ENCODE measurements at places on chromosomes 1 and 21.

DNA sequence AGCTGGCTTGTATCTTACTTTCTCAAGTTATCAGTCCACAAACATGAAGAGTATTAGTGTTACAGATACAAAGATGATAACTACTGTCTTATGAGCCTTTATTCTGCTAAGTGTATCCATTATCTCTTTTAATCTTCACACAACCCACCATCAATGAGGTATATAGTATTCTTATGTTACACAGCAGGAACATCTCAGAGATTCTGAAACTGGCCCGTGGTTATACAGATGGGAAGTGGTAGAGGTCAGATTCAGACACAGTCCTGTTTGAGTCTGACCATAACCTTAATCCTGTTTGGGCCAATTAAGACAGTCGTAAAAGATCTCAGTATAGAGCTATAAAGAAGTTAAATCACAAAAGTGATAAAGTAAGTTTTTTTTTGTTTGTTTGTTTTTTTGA lies 5.1 kb upstream of the TMEM269 start:
- no peak for DNase-seq

DNA sequence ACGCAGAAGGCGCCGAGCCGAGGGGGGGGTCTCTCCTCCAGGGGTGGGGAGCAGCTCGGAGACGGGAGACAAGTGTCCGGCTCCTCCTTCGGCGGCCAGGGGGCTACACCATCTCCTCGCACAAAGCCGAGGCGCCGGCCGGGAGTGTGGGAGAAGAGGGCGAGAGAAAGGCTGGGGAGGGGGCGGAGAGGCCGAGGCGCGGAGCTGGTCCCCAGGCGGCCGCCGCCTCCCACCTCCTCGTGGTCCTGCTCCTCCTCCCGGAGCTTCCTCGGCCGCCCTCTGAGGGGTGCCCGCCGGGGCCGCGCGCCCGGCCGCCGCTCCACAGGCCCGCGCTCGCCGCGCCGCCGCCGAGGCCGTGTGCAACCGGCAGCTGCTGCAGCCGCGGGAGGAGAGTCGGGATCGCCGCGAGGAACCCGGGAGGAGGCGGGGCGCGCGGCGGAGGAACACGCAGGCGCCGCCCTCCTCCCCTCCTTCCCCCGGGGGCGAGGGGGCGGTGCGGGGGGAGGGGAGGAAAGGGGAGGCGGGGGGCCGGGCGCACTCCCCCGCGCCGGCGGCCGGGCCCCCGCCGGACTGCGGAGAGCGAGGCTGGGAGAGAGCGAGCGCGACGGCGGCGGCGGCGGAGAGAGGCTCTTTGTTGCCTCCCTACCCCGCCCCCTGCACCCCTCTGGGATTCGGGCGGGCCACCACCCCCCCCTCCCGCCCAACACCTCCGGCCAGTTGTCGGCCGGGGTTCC lies at the start of gene ENAH:
Gene ENAH, minus strand, starts transcription at position 395 of the 734 bp plus-strand sequence. CDS start 433 bp downstream, outside the sequence.
- peak; percentile 69 for DNase-seq

DNA sequence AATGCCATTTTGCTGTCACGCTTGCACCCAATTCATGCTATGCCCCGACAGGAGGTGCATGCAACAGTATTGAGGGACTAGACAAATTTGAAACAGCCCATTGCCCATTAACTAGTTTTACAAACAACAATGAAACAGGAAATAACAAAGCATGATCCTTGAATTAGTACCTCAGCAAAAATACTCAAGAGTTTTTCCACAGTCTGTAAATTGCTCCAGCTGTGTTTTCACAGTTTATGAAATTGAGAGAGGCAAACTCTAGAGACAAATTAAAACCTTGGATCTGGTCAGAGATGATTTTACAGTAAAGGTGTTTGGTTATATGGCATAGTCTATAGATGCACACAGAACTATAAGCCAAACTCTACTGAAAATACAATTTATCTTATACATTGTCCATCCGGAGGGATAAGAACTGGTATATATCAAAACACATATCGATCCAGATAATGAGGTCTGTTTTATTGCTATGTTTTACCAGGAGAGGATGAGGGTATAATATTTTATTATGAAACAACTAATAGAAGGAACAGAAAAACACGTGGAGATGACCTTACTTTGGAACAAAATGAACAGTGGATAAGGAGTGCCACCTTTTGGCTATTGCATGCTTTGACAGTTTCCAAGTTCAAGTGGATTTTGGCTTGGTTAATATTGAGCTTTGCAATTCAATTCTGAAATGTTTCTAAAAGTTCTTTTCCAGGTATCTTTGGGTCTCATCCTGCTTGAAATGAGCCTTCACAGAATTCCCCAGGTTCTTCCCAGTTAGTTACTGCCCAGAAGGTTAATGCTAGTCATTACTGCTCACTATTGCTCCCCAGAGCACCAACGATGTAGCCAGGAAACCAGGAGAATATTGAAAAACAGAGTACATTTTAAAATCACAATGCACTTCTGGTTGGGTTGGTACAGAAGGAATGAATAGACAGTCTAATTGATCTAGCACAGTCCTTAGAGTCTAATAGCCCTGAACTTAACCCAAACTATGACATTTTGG lies 45.7 kb downstream of the ZC3H11B start:
- DNase-seq = peak; percentile 70

- DNase-seq = no peak
Observed at GRCh38 chr1:181179987-181180365, 91.5 kb downstream of the IER5 start.

- DNase-seq = no peak
Observed at GRCh38 chr1:246566813-246567645, 773 bp downstream of the CNST start.

DNA sequence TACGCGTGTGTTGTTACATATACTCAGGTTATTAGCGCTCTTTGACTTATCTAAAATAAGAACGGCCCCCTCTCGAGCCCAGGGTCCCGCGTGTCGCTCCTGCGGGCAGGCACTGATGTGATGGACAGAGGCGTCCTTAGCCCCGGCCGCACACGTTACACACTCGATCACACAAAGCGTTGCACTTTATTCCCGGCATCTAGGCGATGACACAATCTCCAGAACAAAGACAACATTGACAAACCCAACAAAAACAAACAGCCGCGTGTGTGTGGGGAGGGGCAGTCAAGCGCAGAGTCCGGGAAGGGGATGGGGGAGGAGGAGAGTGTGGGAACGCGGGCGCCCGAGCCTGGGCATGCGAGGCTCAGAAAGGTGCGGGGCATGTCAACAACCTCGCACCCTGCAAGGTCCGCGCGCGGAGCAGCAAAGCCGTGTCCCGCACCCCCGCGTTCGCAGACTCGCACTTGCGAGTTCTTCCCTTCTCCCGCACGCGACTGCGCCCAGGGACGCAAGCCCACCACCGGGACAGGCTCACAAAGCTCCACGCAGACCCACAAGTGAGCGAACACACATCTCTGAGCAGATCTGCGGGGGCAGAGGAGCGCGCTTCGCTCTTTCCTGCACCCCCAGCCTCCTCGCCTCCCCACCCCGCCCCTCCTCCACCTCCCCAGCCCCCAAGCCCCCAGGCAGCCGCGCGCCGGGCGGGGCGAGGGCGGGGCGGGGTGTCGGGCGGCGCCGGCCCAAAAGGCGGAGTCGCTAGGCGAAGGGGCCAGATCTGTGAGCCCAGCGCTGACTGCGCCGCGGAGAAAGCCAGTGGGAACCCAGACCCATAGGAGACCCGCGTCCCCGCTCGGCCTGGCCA lies at the start of gene EFNA1:
Gene EFNA1, plus strand, starts transcription at position 772 of the 862 bp plus-strand sequence. CDS start 102 bp downstream, outside the sequence.
- DNase-seq = peak; percentile 47

DNA sequence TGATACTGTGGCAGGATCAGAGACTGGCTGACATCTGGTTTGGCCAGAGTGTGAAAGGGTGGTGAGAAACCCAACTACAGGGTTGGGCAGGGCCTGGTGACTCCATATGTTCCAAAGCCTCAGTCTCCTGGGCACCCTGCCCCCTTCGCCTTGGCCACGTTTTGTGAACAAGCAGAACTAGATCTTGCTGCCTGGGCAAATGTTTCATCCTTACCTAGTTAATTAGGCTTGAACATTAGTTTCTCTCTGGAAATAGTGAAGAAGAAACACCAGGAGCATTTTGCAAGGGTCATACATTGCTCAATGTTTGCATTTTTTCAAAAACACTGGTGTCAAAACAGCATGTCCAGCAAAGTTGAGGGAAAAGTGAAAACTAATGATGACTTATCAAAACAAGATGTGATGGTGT lies 60.5 kb downstream of the MAP3K7CL start:
- DNase-seq = no peak

DNA sequence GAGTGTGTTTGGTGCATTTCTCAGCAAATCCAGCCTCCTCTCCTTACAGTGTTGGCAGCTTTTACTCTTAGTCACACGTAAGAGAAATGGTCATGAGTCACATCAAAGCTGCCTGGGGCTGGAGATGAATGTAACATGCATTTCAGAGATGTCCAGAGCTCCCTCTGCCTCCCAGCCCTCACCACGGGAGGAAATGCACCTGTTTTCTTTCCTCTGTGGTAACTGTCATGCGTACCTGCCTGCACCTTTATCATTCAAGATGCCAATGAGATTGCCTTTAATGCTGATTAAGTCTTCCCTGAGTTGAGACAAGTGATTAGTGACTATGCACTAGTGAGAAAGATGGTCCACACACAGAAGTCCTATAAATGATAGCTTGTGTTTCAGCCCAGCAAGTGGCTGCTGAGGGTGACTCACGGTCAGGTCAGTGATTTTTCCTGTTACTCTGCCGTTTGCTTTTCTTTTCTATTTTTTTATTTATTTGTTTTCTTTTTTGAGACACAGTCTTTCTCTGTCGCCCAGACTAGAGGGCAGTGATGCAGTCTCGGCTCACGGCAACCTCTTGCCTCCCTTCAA lies 277.3 kb upstream of the FMN2 start:
- no peak for DNase-seq

DNA sequence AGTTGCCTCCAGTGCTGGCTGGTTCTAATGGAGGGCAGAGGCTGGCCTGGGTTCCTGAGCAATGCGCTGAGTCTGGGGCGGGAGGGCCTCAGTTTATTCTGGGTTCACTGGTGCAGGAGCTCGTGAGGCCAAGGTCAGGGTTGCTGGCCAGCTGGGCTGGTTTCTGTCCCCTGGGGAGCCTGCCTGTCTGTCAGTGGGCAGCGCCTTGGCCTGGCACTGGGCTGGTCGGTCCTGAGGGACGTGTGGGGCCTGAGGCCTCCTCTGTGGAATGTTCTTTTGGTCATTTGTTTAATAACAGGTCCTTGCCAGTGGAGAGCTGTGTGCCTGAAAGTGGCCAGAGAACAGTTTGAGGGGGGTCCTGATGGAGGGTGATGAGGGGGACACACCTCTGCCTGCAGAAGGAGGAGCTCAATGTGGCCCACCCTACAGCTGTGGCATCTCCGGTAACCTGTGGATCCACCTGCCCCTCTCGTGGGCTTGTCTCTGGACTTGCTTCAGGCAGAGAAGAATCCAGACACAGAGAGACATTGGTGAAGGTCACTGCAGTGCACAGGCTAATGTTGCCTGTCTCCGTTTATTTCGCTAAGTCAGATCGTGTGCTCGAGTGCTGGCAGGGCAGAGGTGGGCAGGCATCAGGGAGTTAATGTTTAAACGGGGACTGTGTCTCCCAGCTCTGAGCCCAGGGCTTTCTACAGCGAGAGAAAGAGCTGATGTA lies 34.6 kb downstream of the COQ8A start:
- DNase-seq = no peak

DNA sequence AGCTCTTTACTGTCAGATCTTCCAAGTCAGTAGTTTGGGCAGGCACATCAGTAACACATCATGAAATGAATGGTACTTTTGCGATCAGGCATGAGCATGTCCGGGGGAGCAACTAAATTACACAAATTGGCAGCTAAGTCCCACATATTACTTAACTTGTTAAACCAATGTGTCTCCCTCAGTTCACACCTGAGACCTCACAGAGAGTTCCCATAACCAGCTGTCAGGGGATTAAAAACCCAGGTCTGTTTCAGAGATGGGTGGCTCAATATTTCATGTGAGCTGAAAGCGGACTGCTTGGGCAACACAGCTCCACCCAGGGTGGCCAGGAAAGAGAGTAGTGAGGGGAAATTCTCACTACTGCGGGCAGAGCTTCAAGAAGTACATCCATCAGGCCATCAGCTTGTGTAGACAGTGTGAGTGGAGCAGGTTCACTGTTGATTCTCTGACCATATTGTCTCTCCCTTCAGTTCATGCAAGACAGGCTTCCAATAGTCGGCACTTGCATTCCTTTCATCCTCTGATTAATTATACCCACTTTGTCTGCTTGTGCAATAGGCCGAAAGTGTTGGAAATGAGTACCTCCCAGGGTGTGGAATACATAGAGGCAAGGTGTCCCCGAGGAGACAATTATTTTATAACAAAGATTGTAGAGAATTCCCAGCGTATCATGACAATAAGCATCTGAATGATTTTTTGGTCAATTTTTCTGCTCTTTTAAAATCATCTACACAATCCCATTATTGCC lies 139.9 kb downstream of the PTGER3 start:
- DNase-seq = no peak

DNA sequence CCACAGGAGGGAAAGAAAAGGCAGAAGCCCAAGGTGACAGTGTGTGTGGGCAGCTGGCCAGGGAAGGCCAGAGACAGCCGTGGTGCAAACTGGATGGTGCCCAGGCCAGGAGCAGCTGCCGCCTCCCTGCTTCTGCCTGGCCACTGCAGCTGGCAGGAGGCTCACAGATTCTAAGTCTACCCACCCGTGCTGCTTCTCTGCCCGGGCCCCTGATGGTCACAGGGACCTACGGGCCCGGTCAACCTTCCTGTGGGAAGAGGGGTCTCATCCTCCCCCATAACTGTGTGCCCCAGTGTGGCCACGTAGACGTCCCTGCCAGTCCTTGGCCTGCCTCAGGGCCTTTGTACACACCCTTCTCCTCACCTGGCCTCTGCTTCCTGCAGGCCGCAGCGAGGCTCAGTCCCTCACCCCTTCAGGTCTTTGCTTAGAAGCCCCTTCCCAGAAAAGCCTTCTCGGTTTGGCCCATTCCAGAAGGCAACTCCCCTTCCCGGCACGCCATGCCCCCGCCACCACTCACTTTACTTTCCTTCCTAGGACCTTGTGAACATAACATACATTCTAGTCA lies 192.6 kb upstream of the AJAP1 start:
- no peak for DNase-seq

- DNase-seq = no peak
Observed at GRCh38 chr1:153430166-153430553, 13.8 kb downstream of the S100A7A start.

GRCh38 chr1:172085317-172085716 lies 244.0 kb downstream of the DNM3 start:
- no peak for DNase-seq

GRCh38 chr1:159897962-159898361 lies 2.0 kb downstream of the CFAP45 start:
- DNase-seq = no peak

GRCh38 chr1:31725777-31726535 lies 22.1 kb upstream of the COL16A1 start:
- DNase-seq = no peak

DNA sequence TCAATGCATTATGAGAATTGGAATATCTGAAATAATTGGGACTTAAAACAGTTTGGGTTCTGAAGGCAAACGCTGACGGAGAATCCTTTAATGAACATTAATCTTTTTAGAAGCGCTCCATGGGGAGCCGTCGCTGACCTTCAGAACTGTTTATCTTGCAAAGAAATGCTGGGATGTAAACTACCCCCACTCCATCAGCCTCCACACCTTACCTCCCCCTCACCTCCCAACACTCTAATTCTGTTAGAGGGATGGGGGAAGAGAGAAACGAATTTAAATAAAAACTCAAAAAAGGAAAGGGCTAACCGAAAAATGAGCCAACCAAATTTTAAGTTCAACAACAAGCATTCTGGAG lies 44.1 kb upstream of the DNAJC6 start:
- no peak for DNase-seq

Measured in SHP77 treated with DMSO at 0.1 percent for 48 hours (cell line).